ENCODE measurements at places on chromosomes 4 and X.

- no peak for DNase-seq
Measured at GRCh38 chr4:130026185-130026584, 930.2 kb downstream of the C4orf33 start.

GRCh38 chr4:658681-659667, 15.1 kb downstream of the ATP5ME start:
- peak; percentile 74 for DNase-seq

- no peak for DNase-seq
Measured at GRCh38 chrX:112837531-112837930, 3.1 kb downstream of the AMOT start.

- no peak for DNase-seq
Measured at GRCh38 chr4:71287305-71287704, 51.5 kb upstream of the SLC4A4 start.

GRCh38 chr4:152462047-152462446, 73.8 kb downstream of the FBXW7 start:
- no peak for DNase-seq

- no peak for DNase-seq
Measured at GRCh38 chr4:113497154-113497884, 264.2 kb downstream of the CAMK2D start.

- DNase-seq = no peak
Measured at GRCh38 chr4:185700048-185700447, 111.9 kb downstream of the SORBS2 start.

- DNase-seq = no peak
Measured at GRCh38 chr4:123671636-123672404, 275.2 kb downstream of the SPRY1 start.

DNA sequence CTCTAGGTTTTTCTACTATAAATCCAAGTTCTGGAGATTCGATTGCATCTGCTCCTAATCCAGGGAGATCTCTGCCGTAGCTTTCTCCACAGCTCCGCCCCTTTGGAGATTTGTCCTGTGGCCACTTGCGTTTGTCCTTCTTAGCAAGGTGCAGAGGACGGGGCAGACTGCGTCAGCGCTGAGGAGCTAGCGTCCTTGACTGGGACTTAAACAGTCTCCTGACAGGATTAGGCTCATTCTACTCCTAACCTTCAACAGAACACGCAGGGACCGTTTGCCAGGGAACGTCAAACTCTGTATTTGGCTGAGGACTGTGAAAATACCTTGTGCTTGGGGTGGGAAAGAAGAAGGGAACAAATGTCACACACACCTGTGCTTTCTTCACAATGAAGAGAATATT, 38.6 kb downstream of the SORBS2 start:
- DNase-seq = no peak

- no peak for DNase-seq
Measured at GRCh38 chr4:101009471-101009870, 337.9 kb downstream of the PPP3CA start.

GRCh38 chr4:155805016-155805415, 46.2 kb downstream of the GUCY1B1 start:
- no peak for DNase-seq

DNA sequence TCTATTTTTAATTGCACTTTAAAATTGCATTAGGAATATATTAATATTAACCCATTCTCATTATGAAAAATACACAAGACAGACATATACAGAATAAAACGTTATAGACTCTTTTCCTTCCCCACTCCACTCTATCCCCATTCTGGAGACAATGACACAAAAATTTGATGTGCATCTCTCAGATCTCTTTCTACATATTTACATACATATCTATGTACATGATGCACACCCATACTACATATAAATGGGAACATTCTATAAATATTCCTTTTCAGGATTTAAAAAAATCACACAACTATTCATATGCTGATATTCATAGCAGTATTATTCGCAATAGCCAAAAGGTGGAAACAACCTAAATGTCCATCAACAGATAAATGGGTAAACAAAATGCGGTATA, 2.4 kb upstream of the CXorf66 start:
- no peak for DNase-seq

DNA sequence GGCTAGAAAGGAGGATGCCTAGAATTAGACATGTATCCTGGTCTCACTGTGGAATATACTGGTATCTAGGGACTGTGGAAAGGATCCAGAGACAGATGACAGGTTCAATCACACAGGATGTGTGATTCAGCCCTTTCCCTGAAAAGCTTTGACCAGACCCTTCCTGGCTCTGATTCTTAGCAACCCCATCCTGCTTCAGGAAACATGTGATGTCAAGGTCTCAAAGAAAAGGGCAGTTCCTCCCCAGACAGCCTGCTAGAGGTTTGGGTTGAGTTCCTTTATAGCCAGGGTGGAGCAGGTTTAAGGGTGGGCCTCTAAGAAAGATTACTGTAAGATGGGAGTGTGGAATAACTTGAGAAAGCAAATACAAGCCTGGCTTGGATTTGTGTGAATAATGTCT, 3.0 kb downstream of the BMP15 start:
- no peak for DNase-seq

DNA sequence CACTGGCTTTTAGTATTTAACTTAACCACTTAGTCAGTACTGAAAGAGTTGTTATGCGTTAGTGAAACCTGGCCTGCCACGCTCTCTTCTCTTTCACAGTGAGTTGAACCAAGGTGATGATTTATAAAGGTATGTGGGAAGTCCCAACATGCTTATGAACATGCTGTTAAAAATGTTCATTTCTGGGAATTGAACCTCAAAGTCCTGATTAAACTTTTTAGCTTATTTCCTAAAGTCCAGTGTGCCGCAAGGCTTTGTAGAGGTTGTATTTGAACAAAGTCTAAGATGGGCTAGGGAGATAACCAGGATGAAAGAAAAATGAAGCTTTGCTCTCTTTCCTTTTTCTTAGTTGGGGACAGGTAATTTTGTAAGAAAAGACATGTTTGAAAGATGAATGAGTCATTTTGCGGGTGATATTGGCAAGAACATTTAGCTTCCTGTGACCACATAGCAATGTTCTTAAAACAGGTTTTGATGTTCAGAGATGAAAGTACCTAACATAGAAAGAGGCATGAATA, 270.3 kb downstream of the DTHD1 start:
- DNase-seq = no peak

GRCh38 chrX:113330416-113330815, 489.8 kb upstream of the AMOT start:
- no peak for DNase-seq

GRCh38 chr4:163588532-163588931, 94.0 kb downstream of the TMA16 start:
- DNase-seq = no peak

DNA sequence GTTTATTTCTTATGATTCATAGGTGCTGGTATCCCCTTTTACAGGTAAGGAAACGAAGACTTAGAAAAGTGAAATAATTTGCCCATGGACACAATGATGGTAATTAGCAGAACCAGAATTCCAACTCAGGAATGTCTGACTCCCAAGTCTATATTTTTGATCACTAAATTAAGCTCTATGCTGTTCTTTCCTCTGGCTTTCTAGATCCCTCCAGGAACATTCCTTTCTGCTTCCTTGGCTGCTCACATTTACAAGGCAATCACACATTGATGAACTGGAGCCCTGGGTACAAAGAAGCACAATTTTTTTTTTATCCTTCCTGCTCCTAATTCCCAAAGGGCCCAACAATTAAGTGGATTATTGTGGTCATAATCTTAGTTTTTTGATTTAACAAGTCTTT, 7.0 kb upstream of the CDKN2AIP start:
- no peak for DNase-seq

DNA sequence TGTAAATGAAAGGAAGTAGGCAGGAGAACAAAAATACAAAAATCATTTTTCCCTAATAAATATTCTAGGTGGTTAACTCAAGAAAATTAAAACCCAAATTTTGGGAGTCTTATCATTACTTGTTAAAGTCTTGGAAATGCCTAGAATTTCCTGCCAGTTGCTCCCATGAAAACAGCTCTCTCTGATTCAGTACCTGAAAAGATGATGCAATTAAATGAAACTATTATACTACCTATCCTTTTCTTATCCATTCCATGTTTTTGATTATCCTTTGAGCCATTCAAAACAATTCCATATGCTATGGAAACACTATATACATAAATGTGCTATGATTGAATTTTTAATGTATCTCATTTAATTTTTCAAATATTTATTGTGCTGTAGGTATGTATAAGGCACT, 50.5 kb upstream of the AMELX start:
- no peak for DNase-seq

DNA sequence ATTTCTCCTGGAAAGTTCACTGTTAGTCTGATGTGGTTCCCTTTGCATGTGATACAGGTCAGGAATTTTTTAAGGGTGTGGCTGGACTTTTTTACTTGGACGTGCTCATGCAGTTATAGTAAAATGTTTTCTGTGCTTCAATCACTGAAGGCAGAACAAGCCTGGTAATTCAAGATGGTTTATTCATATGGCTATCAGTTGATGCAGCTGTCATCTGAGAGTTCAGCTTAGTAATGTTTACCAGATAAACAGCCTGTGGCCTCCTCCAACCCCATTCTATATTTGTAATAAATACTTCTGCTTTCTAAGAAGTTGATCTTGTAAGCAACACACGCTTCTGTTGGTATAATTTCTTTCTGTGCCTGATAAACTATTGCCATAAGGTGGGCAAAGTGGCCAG, 2105.9 kb downstream of the ARAP2 start:
- no peak for DNase-seq

GRCh38 chr4:27666943-27667342, 806.3 kb downstream of the STIM2 start:
- peak; percentile 13 for DNase-seq

- DNase-seq = no peak
Measured at GRCh38 chr4:169906104-169906503, 120.1 kb downstream of the MFAP3L start.

DNA sequence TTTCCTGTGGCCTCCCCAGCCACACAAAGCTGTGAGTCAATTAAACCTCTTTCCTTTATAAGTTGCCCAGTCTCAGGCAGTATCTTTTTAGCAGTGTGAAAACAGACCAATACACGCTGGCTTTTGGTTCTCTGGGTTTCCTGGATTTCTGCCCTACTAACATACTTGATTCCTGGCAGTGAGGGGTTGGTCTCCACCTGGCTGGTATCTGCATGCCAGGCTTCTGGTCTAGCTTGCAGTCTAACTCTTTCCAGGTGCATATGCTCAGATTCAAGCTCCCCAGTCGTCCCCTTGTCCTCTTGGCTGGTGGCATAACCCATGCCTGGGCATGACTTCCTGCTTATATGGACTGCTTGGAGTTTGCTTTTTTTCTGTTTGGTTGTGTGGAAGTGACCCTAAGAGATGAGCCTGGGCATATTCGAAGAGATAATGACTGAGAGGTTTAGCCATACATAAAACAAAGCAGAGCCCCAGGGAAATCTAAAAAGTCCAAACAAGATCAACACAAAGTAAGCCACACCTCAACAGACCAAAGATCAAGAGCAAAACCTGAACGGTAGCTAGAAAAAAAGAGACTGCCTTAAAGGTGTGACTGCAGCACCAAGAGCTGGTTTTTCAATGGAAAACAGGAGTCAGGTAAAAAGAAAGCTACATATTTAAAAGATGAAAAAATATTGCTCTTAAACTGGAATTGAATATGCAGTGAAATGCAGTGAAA, 102.1 kb upstream of the STS start:
- no peak for DNase-seq

GRCh38 chr4:95572304-95572991, 23.7 kb upstream of the UNC5C start:
- peak; percentile 15 for DNase-seq

- DNase-seq = no peak
Measured at GRCh38 chrX:7946960-7947359, 19.7 kb upstream of the PNPLA4 start.

- no peak for DNase-seq
Measured at GRCh38 chr4:139602776-139603360, 46.8 kb upstream of the SETD7 start.

DNA sequence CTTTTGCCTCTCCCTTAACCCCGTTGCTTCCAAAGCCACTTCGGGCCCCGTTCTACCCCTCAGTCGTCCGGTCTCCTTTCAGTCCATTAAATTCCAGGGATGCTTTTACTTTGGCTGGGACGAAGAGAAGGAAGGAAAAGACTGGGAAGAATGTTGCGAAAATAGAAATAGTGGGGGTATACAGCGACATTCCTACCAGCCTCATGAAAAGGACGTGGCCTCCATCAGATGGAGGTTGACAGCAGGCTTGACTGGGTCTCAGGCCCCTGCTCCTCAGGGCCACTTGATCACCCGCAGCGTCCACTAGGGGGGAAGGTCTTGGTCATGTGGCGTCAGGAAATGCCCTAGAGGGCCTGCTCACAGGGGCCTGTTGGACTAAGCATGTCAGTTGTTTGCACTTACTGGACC, 657 bp upstream of the ANKRD50 start:
- peak; percentile 82 for DNase-seq

GRCh38 chrX:137194164-137194563, 160.4 kb upstream of the GPR101 start:
- no peak for DNase-seq

GRCh38 chr4:36338973-36339372, 57.6 kb downstream of the DTHD1 start:
- DNase-seq = no peak

DNA sequence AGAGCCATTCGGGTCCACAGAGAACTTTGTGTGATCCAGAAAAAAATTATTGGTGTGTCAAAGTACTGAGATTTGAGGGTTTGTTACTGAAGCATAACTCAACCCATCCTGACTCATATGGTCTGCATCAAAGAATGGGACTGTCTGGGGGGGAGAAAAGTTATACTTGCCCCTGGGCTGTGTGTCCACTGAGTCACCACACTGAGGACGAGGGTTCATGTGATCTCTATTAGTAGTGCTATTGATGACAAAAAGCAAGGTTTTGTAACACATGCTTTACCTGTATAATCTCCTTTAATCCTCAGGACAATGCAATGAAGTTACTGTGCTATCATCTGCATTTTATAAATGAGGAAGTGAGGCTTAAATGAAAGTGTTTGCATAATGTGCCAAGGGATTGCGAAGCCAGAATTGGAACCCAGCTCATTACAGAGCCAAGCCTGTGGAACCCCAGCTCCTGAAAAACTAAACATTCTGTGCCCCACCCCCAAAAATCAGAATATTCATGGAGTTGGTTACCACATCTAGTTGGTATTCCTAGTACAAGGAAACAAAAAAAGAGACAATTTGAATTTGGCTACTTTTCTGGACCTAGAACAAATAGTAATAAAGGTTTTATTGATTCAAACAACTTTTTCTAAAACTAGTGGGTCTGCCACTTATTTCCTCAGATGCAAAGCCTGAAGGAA, 31.2 kb downstream of the CCDC149 start:
- DNase-seq = no peak

- DNase-seq = no peak
Measured at GRCh38 chr4:7280926-7281690, 88.8 kb downstream of the SORCS2 start.

- DNase-seq = no peak
Measured at GRCh38 chr4:1784395-1784788, 8.7 kb upstream of the FGFR3 start.

- DNase-seq = no peak
Measured at GRCh38 chr4:69749771-69750170, 10.6 kb downstream of the SULT1B1 start.

Data from left lung (tissue), 14 donors.